Activated CD8-positive, alpha-beta memory T cell treated with anti-CD3 and anti-CD28 coated beads for 4 hours (primary cell): ENCODE measurements at places on chromosomes 12 and 14.

- no peak for DNase-seq
These were observed 40.4 kb downstream of the PSEN1 start for GRCh38 chr14:73176685-73177084.

DNA sequence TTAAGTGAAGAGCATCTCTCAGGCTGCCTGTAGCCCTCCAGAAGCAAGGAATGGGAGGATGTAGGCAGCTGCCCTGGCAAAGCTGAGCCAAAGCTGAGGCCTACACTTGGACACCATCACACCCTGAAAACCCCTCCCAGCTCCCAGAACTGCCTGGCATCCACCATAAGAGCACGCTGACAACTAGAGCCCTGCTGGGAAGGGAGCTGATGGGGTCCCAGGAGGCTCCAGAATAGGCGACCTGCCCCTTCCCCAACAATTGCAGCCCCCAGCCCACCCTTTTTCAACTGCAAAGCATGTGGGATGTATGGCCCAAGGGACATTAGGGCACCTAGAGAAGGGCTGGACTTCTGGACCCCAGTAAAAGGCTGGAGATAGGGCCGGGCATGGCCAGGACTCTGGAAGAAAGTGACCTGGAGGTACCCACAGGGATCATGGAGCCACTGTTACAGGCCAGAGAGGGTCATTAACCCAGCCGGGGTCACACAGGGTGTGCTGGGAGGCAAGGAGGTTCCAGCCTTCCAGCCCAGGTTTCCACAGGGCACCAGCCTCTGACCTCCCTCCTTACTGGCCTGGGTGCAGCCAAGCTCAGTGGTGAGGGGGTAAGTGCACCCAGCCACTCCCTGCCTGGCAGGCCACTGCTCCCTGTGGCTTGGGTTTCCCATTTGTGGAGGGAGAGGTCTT lies 27.8 kb downstream of the FAM222A start:
- no peak for DNase-seq

DNA sequence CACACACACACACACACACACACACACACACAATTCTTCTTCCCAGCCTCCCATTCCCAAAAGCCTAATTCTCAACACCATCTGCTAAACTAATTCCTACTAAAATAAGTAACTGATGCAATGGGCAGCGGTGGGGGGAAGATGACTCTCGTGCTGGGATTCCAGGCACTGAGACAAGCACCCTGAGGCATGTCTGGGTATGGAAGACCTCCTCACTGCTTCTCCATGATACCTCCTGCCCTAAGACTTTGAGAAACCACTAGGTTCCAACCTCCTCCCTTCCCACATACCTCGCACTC lies 789 bp upstream of the VWF start:
- no peak for DNase-seq

- no peak for DNase-seq
These were observed 20.6 kb downstream of the PIK3C2G start for GRCh38 chr12:18281941-18282340.

- no peak for DNase-seq
These were observed 270.2 kb downstream of the ALG10B start for GRCh38 chr12:38586789-38587188.

DNA sequence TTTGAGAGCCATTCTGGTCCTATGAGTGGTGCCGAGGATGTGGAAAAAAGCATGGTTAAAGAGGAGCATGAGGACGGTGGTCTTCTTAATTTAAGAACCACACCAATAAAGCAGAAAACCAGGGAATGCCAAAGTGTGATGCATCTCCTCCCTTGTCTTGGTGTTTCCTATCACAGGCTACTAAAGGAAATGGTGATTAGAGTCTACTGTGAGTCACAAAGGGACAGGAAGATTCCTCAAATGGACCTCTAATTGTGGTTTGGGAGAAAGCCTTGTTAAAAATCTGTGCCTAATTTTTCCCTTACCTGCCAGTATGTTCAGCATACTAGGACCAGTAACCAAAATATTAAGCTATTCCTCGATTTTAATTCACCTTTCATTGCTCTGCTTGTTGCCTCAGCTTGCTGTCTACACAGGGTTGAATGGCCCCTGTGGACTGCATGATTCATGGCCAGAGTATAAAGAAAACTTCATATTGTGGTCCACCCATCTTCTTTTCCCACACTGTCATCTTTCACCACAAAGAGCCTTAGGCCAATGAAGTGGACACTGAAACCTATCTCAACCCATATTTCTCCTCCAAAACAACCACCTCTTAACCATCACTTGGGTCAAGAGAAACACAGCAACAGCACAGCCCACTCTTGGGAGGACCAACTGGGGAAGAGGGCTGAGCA lies 38.8 kb downstream of the DIO2 start:
- DNase-seq = no peak

- DNase-seq = no peak
These were observed 10.0 kb downstream of the SLC6A13 start for GRCh38 chr12:252636-253035.

GRCh38 chr14:35213869-35214387 lies 78.3 kb upstream of the PSMA6 start:
- DNase-seq = no peak

DNA sequence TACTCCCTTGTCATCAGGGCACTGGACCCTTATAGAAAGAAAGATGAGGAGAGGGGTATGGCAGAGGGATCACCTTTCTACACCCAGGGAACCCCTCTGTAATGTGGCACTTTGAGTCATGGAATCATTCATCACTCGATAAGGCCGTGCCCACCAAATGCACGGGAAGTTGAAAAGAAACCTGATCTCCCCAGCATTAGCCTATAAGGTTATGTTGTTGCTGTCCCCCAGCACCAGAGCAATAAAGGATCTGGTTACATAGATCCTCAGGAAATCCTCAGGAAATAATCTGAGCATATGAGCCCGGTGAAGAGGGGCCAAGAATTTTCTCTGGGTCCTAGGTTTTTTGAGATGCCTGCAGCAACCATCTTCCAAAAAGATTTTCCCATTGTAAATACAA lies 148.8 kb upstream of the CRY1 start:
- DNase-seq = no peak

DNA sequence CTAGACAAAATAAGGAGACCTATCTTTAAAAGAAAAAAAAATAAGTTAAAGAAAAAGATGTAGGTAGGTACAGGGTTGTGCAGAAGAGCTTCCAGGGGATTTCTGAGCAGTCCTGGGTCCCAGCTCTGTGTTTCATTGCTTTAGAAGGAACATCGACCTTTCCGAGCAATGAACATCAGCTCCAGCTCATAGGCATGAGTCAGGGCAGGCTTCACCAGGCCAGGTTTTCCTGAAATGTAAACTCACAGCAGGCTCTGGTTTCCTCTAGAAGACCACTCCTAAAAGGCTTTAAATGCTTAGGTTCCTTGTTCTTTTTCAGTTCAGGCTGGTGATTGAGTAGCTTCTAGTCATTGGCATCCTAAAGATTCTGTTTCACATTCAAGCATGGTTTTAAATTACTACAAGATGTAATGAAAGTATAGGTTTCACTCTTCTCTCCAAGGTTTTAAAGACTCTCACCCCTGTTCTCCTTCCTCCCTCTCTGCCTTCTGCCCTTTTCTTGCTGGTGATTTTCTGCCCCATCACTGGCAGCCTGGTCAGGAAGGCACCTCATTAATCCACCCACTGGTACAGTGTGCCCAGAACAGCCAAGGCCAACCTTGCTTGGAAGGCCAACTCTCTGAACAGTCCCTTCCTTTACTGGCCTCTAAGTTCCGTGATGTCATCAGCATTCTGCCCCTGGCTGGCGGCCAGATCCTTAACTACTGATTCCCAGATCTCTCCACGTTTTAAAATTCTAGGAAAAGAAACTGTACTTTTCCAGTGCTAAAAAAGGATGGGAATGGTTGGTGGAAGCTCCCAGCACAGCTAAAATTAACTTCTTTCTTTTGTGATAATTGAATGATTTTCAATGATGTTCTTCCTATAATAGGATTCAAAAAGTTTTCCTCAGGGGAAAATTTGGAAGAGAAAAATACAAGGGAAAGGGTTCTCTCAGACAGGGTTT lies 109.4 kb upstream of the HIF1A start:
- DNase-seq = no peak

GRCh38 chr12:123150744-123151456 lies at the start of gene PITPNM2:
Gene PITPNM2 (minus strand): TSS chr12:123151090. CDS start chr12:123034590, 116,500 bp downstream.
- peak; percentile 21 for DNase-seq

DNA sequence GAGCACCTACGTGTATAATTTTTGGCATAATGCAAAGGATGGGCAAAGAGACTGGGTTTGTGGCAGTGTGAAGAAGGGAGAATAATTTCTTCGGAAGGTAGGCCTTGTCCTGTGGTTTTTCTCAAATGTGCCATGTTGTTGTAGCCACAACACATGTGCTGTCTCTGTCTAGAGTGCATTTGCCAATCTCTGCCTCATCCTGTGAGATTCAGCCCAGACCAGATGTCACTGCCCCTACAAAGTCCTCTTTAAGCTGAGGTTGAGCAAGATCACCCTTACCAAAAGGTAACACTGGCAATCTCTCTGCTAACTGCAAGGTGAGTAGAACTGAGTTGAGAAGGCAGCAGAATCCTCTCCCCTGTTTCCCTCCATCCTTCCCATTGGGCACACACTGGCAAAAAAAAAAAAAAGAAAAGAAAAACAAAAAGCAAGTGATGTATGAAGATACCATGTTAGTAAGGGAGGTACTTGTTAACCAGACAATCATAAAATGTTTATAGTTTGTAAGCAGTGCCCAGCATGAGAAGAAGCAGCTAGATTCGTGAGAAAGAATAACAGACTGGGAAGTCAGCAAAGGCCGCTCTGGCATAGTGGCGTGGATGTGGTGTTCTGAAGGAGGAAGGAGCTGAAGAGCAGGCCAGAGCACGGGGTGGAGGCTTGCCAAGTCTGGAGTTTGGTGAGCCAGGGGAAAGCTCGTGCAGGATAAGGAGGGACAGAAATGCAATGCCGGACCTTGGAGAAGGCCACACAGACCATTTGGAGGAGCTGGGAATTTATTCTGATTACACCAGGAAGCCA lies 18.9 kb downstream of the DYRK2 start:
- DNase-seq = no peak

DNA sequence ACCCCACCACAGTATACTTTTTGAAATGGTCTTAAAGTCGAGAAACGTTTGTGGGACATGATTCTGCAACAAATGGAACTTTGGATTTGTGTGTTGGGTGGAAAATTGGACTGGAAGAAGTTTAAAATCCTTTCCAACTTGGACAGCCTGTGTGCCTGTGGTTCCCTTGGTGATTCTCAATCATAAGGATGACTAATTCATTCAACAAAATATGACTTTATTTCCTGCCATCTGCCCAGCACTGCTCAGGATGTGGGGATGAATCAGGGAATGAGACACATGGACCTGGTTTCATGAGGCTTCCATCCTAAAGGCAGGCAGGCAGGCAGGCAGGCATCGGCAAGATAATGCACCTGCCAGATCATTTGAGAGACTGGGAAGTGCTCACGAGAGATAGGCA lies 57.3 kb upstream of the TMEM132D start:
- DNase-seq = no peak

- DNase-seq = no peak
These were observed 147.9 kb upstream of the E2F7 start for GRCh38 chr12:77213319-77213718.

GRCh38 chr12:104172570-104172947 lies 34.5 kb upstream of the NFYB start:
- no peak for DNase-seq

GRCh38 chr12:56119361-56119796 lies 1.3 kb downstream of the ZC3H10 start:
- DNase-seq = no peak
